Transverse colon (tissue), 4 donors: ENCODE measurements at places on chromosomes 5 and 9. TPM values are rescaled to one million over a fixed set of nuclear protein-coding genes. Genes with fewer than 3 reads are reported as not detected.

- no peak for DNase-seq
These were observed 6.0 kb upstream of the PRRT1B start for GRCh38 chr9:131539223-131539923.

- DNase-seq, result no peak
These were observed 109.7 kb downstream of the MSX2 start for GRCh38 chr5:174834081-174834480.

DNA sequence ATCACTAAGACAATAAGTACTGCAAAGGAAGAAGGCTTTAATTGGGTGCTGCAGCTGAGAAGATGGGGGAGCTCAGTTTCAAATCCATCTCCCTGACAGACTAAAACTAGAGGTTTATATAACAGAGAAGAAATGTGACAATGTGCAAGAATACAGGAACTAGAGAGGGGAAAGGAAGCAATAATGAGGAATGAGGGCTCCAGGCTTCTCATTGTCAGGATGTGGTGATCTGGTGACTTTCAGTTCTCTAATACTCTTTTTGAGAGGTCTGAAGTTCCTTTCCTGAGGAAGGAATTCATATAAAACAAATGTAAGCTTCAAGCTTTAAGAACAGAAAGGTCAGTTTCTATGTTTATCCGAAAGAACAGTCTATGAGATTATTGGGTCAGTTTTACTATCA lies 42.5 kb upstream of the SPATA31E1 start:
- DNase-seq, result no peak

DNA sequence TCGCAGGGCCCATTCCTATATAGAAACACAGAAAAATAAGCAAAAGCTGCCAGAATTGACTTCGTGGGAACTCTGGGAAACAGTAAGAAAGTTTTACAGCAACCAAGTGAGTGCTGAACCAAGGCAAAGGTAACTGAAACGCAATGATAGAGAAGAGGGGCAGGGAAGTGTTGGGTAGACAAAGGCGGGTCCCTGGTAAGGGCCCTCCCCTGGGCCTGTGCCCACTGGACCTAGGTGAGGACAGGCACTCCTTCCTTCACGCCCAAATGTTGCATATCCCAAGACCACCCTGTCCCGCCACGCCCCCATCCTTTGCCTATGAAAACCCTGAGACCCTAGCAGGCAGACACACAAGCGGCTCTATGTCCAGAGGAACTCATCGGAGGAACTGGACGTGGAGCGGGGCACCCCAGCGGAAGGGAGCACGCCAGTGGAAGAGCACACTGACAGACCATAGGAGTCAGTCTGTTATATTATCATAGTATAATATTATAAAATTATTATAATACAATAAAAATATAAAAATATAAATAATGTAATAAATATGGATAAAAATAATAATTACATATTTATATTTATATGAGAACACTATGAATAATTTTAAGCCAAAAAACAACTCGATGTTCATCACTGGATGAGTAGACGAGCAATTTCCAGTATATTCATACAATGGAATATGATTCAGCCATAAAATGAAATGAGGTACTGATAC lies 27.9 kb downstream of the CDKN2A start:
- no peak for DNase-seq

- no peak for DNase-seq
These were observed 35.3 kb upstream of the PRRC2B start for GRCh38 chr9:131358556-131358955.

The HTR1A gene
- total RNA-seq, result not detected

- DNase-seq, result no peak
These were observed 42.7 kb upstream of the LIFR start for GRCh38 chr5:38598994-38599617.

- DNase-seq, result no peak
These were observed 144.2 kb upstream of the SMARCA2 start for GRCh38 chr9:1870915-1871314.

DNA sequence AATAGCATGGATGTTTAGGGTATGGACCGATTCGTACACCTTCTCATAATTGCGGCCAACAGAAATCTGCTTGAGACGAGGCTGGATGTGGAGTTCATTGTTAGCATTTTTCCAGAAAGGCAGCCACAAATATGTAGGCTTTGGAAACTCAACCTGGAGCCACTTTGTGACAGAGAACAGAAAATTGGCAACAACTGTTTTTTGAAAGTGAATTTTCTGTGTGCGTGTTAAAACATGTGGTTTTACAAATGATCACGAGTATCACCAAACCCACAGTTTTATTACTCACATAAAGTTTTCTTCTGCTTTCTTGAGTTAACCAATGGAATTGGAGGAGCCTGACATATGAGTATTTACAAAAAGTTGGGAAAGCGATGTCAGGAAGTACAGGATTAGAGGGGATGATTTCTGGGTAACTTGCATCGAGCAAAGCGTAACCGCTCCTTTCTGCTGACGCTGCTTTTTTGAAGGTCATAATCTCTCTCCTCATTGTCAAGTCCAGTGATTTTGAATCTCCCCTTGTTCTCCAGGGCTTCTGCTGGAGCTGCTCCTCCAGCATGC lies 138.5 kb upstream of the TAF11L2 start:
- DNase-seq, result no peak

- DNase-seq, result peak; percentile 43
These were observed 22.8 kb downstream of the PTCH1 start for GRCh38 chr9:95494022-95494415.

The TSSK1B gene
- not detected for total RNA-seq

GRCh38 chr5:39131210-39132127 lies 57.3 kb upstream of the RICTOR start:
- DNase-seq, result no peak

DNA sequence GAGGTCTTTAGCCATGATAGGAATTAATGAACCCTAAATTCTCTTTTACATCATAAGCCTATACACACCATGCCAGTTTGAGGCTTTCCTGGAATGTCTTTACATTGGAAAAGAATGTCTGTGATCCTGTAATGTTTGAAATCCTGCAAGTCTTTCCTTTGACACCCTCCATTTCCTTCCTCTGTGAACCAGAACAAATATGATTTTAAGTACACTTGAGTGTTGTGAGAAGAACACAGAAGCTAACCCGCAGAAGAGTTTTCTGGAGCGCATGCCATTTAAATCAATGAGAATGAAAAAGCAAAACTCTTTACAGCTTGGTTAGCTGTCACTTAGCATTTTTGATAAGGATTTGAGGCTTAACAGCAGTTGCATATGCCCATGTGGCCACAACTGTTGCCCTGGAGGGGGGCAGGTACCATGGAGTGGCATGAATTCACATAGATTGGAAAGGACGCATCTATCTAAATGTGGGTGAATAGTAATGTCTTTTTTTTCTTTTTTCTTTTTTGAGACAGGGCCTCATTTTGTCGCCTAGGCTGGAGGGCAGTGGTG lies 372.6 kb downstream of the KDM4C start:
- DNase-seq, result no peak

- no peak for DNase-seq
These were observed 162.9 kb upstream of the RORB start for GRCh38 chr9:74334271-74334670.

GRCh38 chr5:167261309-167262100 lies 1029.9 kb upstream of the WWC1 start:
- DNase-seq, result no peak

The BSPRY gene
- 36.8 TPM for total RNA-seq

GRCh38 chr9:125908136-125908535 lies 161.0 kb downstream of the PBX3 start:
- no peak for DNase-seq

The GRM6 gene
- total RNA-seq, result not detected

- DNase-seq, result peak; percentile 19
These were observed 345.7 kb downstream of the DEPDC1B start for GRCh38 chr5:60354311-60354710.

- no peak for DNase-seq
These were observed 71.8 kb downstream of the PRR16 start for GRCh38 chr5:120535900-120536299.

GRCh38 chr5:135704616-135705015 lies 125.8 kb upstream of the CXCL14 start:
- no peak for DNase-seq

GRCh38 chr5:127400946-127401670 lies 110.5 kb downstream of the MEGF10 start:
- DNase-seq, result no peak

DNA sequence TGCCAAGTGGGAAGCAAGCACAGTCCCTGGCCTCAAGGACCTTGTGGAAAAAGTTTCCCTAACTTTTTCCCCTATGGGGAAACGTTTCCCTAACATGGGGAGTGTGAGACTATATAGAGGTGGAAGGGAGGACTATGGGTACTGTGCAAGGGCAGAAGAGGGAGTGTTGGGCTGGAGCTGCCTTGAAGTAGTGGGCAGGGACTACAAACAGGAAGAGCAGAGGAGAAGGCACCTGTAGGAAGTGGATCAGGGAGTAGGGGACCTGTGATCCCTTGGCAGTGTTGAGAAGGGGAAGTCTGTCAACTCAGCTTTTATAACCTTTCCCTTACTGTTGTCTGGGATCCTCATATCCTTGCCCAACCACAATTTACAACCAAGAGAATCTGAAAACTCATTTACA lies 1.4 kb downstream of the CMYA5 start:
- DNase-seq, result no peak

The DIMT1 gene
- 13.1 TPM for total RNA-seq

DNA sequence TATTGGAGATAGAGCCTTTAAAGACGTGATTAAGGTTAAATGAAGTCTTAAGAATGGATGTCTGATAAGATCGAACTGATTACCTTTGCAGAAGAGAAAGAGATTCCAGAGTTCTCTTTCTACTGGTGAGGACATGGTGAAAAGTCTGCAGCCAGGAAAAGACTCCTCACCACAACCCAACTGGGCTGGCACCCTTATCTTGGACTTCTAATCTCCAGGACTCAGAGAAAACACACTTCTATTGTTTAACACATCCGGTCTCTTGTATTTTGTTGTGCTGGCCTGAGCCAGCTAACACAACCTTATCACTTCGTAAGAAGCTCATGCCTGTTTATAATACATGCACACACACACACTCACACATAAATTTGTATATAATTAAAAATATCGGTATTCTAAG lies 489.1 kb downstream of the PRDM9 start:
- no peak for DNase-seq

- DNase-seq, result no peak
These were observed 20.6 kb upstream of the PRDM6 start for GRCh38 chr5:123068368-123068938.

The SLC6A3 gene
- not detected for total RNA-seq

The PDE6A gene
- 6.5 TPM for total RNA-seq
